Activated T-helper 2 cell treated with anti-CD3 and anti-CD28 coated beads, Interferon-gamma antibody, Interleukin-2, Interleukin-4, amounts not matched to agents 10 μg/mL and 5 μg/mL and 100 μg/mL, durations not matched to agents 14 hours and 24 hours and 36 hours (primary cell): ENCODE measurements at places on chromosomes 16 and 17. TPM values are rescaled to one million over a fixed set of nuclear protein-coding genes. Genes with fewer than 3 reads are reported as not detected.

DNA sequence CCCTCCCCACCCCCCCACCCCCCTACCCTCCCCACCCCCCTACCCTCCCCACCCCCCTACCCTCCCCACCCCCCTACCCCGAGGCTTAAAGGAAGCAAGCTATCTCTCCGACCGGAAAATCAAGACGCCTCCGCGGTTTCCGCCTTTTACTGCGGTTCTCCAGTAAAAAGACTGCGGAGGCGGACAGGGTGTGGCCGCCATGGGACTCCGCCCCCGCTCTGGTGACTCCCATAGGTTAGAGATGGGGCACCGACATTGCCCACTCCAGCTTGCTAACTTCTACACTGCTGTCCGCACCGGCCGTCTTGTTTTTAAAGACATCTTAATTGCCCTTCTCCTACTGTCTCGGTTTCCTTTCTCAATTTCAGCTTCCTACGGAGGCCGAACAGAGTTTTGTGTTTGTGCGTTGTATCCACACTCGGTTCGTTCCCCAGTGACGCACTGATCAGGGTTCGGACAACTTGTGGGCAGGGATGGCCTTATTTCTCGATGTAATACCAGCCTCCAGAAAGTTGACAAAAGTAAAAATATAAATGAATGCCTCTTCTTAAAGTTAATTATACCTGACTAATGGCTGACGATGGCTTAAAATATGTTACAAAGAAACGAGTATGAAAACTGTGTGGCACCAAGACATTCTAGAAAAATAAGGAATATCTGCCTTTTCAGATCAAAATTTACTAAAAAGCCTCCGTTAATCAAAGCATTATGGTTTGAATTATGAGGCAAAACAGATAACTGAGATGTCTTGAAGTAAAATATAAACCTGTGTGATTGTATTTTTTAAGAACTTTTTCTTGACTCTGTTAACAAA, 1.1 kb upstream of the ZNF200 start:
- DNase-seq: no peak

MYOCD gene
- not detected in 2 replicates for total RNA-seq

DNA sequence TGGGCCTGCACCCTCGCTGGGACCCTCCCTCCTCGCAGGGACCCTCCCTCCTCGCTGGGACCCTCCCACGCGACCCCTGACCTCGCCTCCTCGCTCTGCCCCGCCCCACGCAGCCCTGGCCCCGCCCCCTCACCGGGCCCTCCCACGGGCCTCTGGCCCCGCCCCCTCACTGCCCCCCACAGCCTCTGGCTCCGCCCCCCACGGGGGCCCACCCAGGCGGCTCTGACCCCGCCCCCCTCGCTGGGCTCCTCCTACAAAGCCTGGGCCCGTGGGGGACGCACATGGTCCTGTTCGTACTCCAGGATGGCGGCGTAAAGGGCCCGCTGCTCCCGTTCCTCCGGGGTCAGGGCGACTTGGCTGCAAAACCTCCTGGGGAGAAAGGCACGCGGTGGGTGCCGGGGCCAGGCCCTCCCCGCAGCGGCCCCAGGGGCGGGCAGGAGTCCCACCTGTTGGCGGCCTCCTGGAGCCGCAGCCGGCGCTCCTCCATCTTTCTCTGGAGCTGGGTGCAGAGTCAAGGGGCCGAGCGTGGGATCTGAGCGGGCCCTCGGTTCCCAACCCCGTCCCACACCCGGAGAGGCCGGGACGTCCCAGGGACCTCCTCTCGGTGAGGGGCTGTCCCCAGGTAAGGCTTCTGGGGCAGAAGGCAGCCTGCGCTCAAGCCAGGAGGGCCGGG, 9.0 kb downstream of the VPS9D1 start:
- DNase-seq: peak; percentile 63

DNA sequence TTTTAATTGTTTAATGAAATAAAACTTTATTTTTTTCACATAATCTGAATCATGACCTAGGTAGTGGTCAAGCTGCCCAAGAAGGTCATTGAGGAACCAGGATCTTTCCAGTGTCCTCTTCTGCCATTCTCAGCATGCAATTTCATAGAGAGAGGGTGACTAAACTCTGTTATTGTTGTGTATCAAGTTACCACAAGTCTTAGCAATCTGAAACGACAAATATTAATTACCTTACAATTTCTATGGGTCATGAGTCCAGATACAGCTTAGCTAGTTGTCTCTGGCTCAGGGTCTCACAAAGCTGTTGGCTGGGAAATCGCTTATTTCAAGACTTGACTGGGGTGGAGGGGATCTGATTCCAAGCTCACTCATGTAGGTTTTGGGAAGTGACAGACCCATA, 37.6 kb downstream of the FTO start:
- DNase-seq: no peak

ZG16B gene
- 7.7 and 8.6 TPM in 2 replicates for total RNA-seq

PDIA2 gene
- not detected in 2 replicates for total RNA-seq
